NCI-H2029 (cell line): ENCODE measurements at places on chromosomes 7 and 10.

DNA sequence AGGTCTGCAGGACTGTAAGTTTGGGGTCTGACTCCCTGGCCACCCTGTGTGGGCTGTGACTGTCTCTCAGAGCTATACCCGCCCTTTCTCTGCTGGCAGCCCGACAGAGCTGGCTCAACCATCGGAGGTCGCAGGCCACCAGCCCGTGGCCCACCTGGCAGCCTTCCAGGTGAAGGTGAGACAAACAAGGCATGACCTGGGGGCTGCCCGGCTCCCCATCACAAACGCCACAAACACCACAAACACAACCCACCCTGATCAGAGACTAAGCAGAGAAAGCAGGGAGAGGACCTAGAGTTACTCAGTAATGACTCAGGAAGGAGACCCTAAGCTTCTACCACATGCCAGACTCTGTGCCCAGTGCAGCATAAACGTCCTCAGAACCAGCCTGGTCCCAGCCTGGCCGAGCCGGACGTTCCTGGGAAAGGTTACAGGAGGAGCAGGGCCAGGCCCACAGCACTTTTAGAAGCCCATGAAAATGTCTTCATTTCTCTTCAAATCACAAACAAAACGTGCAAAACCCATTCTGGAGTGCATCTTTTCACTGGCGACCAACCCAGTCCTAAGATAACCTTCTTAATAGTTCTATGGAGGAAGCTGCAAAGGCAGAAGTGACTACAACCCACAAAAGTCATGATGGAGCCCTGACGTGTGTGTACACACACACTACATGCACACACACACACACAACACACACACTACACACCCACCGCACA is 66.8 kb downstream of the MKI67 start:
- DNase-seq, result no peak

- no peak for DNase-seq
Observed at GRCh38 chr7:136049818-136050461, 72.8 kb upstream of the MTPN start.

GRCh38 chr10:117268258-117268657 is 27.3 kb downstream of the SLC18A2 start:
- no peak for DNase-seq

GRCh38 chr10:12455766-12456165 is 106.4 kb downstream of the CAMK1D start:
- DNase-seq, result peak; percentile 31

- DNase-seq, result no peak
Observed at GRCh38 chr7:16404636-16405035, 16.7 kb downstream of the CRPPA start.

GRCh38 chr10:124882313-124882712 is 59.6 kb upstream of the ZRANB1 start:
- DNase-seq, result no peak

DNA sequence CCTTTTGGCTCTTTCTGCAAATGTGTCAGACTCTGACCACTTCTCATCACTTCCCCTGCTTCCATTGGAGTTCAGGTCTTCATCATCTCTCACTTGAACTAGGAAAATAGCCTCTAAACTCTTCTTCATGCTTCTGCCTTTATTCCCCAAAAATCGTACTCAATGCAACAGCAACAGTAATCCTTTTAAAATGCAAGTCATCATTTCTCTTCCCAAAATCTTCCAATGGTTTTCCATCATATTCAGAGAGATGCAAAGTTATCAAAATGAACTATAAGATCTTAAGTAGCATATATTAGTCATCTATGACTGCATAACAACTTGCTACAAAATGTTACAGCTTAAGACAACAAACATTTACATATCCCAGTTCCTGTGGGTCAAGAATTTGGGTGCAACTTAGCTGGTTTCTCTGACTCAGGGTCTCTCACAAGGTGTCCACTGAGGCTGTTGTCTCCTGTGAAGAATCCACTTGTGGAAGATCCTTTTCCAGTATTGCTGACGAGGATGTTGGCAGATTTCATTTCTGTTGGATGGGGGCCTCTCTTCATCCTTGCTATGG is 31.0 kb upstream of the ETV1 start:
- DNase-seq, result no peak

GRCh38 chr7:16919440-16919839 is 37.7 kb upstream of the AGR3 start:
- no peak for DNase-seq

- DNase-seq, result no peak
Observed at GRCh38 chr10:72784551-72785351, 92.8 kb downstream of the MCU start.

DNA sequence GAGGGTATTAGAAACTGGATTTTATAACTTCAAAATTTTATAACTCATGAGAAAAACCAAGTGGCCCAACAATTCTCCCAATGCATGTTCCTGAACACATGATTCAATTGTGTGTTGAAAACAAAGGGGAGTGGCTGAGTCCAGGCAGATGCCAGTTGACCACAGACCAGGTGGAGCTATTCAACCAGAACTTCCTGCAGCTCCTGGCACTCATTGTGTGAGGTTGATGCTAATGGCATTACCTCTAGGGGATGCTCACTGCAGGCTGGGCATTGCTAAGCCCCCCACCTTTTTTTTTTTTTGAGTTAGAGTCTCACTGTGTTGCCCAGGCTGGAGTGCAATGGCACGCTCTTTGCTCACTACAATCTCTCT is 20.3 kb downstream of the MYOF start:
- DNase-seq, result peak; percentile 78

DNA sequence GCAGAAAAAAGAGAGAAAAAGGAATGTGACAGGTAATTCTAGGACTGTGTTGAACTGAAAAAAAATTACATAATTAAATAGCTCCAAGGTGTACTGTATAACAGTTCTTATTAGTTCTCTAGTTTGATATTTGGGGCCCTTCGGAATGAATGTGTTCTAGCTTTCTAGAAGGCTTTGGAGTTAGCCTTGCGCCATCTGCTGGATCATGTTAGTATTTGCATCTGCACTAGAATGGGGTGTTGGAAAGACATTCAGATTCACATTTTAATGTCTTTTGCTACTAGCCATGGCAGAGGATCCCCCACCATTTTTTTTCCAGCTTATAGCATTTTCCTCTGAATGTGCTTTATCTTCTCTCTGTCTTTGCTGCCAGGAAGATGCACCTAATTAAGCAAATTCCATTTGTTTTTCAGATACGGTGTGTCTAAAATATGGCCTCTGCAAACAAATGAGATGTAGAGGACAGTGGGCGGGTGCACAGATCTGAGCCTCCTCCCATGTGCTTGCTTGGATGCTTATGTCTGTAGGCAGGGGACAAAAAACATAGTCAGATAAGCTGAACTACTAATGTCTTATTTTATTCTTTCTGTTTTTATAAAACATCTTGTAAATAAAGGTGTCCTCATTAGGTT is 238.5 kb downstream of the PHF14 start:
- DNase-seq, result peak; percentile 37

GRCh38 chr7:155058896-155059295 is 11.2 kb upstream of the HTR5A start:
- DNase-seq, result no peak

- no peak for DNase-seq
Observed at GRCh38 chr7:136294977-136295376, 317.8 kb upstream of the MTPN start.

- no peak for DNase-seq
Observed at GRCh38 chr10:110750931-110751330, 106.8 kb downstream of the RBM20 start.

GRCh38 chr10:81034383-81034782 is 496.7 kb downstream of the SH2D4B start:
- DNase-seq, result no peak

DNA sequence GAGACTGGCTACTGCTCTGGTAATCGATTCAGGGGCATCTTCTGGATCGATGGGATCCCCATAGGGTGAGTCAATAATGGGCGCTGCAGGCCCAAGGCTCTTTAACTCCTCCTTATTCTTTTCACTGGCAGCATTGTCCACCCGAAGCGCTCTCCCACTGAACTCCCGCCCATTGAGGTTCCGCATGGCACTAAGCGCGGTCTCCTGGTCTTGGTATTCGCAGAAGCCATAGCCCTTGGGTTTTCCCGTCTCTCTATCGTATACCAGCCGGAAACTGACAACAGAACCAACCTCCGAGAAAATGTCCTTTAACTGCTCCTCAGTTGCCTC is 285 bp downstream of the CSTF2T start:
- no peak for DNase-seq

- no peak for DNase-seq
Observed at GRCh38 chr10:121532292-121532864, 65.9 kb downstream of the FGFR2 start.

GRCh38 chr7:90625051-90625450 is 28.9 kb downstream of the CDK14 start:
- no peak for DNase-seq

DNA sequence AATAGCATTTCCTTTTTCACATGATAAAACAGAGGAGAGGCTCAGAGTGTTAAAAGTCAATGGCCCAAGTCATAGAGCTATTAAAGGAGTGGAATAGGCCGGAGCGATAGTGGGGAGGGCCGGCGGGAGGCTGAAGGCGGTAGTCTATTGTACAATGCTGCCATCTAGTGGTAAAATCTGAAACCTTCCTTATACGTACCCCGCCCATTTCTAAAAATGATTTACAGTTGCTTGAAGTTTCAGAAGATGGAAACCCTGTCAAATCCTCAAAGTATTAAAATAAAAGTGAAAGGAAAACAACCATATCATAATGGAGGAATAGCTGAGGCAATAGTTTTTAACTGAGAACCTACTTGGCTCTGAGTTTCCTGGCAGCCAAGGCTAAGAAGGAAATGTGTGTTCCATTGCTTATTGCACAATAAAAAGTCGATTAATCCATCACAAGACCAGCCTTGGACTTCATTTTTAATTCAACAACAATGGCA is 209.1 kb downstream of the CCSER2 start:
- DNase-seq, result peak; percentile 21

DNA sequence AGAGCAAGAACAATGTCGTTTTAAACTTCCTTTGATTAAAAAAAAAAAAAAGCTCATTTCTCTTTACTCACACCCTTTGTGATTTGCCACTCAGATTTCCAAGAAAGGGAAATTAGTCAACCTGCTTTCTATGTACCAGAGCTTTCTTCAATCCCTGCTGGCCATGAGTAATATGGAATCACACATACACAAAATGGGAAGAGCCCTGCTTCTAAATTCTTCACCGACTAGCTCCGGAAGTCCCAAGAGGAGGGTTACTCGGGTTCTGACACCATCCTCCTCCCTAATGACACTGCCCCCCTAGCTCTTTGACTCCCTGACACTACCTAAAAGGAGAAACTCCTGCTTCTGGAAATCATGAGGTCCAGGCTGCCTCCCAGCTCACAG is 81.8 kb upstream of the SFMBT2 start:
- no peak for DNase-seq

DNA sequence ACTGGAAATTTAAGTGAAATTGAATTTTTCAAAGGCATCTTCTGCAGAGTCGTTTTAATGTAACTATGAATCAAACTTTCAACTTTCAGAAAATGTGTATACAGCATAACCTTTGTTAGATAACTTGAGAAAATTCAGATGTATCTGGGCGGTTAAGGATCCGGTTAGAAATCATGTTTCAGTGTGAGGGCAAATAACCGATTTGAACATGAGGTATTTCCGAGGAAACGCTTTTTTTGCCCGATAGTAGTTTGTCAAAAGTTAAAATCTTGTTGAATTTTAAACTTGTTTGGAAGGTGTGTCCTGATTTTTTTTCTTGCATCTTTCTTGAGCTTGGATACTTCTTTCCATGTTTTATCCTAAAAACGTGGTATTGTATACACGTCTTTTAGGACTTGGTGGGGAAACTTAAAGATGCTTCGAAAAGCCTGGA is 1.3 kb upstream of the BMI1 start:
- DNase-seq, result no peak

- DNase-seq, result no peak
Observed at GRCh38 chr10:132659206-132660091, 121.9 kb downstream of the INPP5A start.

GRCh38 chr10:128209862-128210214 is 83.6 kb upstream of the MKI67 start:
- DNase-seq, result no peak

DNA sequence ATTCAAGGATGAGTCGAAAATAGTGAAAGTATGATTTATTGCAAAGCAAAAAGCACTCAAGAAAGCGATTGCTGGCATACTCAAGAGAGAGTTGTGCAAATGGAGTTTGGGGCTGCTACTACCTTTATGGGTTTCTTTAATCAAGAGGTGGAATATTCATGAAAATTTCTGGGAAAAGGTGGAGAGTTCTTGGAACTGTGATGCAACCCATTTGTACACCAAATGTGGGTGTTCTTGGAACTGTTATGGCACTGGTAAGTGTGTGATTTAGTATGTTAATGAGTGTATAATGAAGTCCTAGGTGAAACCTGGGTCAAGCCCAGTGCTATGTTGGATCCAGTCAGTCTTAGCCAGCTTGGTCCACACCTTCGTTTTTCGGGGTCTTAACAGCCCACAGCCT is 3.4 kb upstream of the VOPP1 start:
- no peak for DNase-seq

DNA sequence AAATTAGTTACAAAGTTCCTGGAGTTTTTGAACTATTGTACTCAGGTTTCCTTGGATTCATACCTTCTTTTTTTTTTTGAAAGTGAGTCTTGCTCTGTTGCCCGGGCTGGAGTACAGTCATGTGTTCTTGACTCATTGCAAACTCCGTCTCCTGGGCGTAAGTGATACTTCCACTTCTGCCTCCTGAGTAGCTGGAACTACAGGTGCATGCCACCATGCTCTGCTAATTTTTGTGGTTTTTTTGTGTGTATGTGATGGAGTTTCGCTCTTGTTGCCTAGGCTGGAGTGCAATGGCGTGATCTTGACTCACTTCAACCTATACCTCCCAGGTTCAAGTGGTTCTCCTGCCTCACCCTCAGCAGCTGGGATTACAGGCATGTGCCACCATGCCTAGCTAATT is 22.3 kb downstream of the MCM10 start:
- DNase-seq, result no peak
